ENCODE measurements at places on chromosomes 4 and X. TPM values are rescaled to one million over a fixed set of nuclear protein-coding genes. Genes with fewer than 3 reads are reported as not detected.

YIPF7 gene
- not detected for total RNA-seq

PAGE2 gene
- not detected for total RNA-seq

HSFX4 gene
- not detected for total RNA-seq

PFKFB1 gene
- total RNA-seq: 0.42 TPM

DNA sequence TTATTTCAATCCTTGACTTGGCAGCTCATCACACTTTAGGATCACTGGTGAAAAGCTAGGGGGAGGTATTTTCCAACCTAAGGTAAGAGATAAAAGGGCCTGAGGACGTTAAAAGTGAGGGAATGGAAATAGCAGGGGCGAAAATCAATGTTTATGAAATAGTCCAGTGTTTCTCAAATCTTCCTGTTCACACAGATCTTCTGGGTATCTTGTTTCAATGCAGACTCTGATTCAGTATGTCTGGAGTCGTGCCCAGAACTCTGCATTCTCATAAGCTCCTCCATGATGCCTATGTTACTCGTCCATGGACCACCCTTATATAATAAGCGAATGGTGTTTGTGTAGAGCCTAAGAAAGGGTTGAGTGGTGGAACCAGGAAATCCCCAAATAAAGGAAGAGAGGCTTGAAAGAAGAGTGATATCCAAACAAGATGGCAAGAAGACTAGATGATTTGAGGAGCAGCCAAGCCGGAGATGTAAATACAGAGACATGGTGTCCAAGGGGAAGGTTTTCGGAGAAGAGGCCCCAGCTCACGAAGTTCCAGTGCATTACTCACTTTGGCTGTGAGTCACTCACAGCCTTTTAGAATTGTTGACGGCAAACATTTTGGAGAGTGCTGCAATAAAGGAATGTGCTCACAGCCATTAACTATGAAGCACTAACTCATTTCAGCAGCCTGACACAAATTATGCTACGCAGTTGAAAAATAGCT is 215.6 kb upstream of the PPARGC1A start:
- DNase-seq: no peak

- no peak for DNase-seq
Measured at GRCh38 chrX:136122207-136122606, 25.1 kb upstream of the FHL1 start.

- no peak for DNase-seq
Measured at GRCh38 chr4:3007724-3008123, 44.4 kb downstream of the GRK4 start.

DNA sequence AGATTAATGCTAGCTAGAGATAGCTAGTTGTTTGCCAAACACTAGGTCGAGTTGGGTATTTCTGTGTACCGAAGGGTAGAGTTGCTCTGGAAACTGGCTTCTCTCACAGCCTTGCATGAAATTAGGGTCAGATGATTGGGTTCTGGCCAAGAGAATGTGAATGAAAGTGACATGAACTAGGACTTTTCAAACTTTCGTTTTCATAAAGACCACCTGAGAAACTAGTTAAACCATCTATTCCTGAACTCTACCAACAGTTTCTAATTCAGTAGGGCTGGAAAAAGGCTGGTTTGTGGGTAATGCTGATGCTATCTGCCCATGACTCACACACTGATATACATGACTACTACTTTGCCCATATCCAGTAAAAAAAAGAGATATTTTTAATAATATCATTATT is 157.6 kb downstream of the GASK1B start:
- no peak for DNase-seq

DNA sequence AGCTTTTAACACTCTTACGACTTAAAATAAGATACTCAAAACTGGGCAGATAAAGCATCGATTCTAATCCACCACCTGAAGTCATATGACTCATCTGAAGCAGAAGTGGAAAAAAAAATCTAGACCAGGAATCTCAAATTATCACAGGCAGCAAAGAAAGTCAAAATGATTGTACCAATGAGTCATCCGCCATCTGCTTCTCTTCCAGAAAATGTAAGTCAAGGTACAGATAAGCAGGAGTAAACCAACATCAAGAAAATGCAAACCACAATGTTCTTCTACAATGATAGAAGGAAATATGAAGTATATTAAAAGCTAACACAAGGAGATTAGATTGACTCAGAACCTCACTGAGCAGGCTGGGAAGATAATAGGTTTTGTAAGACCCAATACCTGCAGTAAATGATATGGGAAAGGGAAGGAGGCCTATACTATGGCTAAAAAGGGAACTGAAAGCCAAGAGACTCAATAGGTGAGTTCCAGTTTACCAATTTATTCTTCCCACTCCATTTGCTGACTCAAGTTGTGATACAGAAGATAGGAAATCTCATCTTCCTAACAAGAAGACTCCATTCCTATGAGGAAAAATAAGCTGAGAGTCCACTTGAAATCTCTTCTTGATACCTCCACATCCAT is 88.4 kb upstream of the TET2 start:
- no peak for DNase-seq

- no peak for DNase-seq
Measured at GRCh38 chrX:47633689-47634590, 4.2 kb upstream of the CFP start.

GRCh38 chrX:10648614-10649013 is 28.2 kb upstream of the MID1 start:
- DNase-seq: no peak
